ENCODE measurements at places on chromosomes 12 and 14.

- no peak for DNase-seq
These were observed 19.7 kb upstream of the FAM222A start for GRCh38 chr12:109693653-109694600.

- DNase-seq: no peak
These were observed 71.4 kb downstream of the RBM19 start for GRCh38 chr12:113894697-113895096.

DNA sequence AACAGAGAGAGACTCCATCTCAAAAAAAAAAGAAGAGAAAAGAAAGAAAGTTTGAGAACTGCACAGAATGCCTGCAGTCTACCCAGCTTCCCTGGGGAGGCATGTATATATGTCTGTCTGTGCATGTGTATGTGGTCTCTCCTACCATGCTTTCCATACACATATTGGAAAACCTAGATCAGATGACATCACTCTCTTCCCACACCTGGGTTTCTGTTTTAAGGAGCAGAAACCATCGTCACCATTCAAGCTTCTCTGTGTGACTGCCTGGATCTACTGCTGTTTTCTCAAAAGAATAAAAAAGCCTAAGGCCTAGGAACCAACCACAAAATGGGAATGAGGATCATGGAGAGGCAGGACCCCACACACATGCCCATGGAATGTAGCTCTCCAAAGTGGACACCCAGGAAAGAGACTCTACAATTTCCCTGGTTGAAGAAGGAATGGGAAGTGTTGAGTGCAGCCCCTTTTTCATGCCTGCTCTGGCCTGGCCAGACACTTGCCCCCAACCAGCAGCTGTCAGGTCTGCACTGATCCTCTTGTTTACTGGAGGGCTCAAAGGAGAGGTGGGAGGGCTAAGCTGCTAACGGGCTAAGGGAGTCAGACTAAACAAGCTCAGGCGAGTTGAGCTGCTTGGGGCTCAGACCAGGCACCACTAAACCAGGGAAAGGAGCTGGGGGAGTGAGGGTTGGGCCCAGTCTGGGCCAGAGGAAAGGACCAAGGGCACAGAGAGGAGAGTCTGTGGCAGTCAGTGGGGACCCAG lies 7.7 kb upstream of the PCK2 start:
- no peak for DNase-seq

GRCh38 chr14:77151918-77152588 lies 10.5 kb upstream of the ZDHHC22 start:
- DNase-seq: no peak

DNA sequence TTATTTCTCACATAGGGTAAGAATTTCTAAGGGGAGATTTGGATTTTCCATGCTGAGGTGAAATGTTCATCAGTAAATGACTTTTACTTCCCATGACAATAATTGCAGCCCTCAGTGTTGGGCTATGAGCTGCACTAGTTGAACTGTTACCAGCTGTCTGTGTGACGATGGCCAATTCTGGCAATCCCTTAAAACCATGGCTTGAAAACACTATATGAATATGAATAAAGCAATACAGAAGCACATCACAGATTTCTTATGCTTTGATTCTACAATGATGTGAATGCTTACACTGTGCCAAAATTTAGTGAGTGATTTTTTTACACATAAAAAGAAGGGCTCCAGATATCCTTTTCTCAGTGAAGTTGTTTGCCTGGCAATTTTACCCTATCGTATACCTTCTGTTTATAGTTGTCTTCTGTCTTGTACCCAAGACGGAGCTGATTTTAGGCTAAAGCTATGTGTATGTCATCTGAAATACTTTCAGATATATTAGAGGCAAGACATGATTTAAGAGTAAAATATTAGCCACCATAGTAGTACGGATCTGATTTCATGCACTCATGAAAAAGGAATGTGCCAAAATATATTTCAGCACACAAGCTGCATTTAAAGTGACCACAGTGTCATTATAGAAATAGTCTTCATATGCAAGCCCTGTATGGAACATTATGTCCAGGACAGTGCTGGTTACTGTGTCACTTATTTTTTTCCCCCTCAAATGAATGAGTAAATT lies 52.0 kb downstream of the SLC38A4 start:
- no peak for DNase-seq

DNA sequence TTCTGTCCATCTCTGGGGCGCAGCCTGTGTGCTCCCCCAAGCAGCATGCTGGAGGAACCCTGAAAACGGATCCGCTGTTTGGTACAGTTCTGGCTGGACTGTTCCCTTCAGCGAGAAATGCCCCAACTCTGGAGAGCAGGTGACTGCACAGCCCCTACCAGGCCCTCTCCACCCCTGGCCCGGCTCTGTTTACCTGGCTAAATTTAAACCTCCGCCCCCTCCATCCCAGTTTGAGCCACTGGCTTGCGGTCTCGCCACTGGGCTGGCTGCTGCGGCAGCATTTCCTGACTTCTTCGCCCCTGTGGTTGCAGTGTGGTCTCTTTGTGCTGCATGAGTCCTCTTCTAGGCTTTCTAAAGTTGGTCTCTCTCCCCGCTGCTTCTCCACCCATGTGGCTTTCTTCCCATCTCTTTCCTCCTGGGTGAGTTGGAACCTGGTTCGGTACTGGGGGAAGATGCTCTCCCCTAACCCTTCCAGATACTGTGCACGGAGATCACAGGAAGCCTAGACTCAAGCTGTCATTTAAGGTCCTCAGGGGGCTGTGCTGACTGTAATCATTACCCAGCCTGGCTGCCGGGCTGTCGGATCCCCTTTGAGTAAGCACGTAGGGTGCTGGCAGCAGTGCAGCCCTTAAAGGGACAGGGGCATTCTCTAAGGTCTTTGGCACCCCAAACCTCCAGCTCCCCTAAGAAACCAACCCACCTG lies 60.6 kb downstream of the FBXL14 start:
- no peak for DNase-seq

- DNase-seq: no peak
These were observed 111.2 kb downstream of the TMTC1 start for GRCh38 chr12:29672580-29672979.

DNA sequence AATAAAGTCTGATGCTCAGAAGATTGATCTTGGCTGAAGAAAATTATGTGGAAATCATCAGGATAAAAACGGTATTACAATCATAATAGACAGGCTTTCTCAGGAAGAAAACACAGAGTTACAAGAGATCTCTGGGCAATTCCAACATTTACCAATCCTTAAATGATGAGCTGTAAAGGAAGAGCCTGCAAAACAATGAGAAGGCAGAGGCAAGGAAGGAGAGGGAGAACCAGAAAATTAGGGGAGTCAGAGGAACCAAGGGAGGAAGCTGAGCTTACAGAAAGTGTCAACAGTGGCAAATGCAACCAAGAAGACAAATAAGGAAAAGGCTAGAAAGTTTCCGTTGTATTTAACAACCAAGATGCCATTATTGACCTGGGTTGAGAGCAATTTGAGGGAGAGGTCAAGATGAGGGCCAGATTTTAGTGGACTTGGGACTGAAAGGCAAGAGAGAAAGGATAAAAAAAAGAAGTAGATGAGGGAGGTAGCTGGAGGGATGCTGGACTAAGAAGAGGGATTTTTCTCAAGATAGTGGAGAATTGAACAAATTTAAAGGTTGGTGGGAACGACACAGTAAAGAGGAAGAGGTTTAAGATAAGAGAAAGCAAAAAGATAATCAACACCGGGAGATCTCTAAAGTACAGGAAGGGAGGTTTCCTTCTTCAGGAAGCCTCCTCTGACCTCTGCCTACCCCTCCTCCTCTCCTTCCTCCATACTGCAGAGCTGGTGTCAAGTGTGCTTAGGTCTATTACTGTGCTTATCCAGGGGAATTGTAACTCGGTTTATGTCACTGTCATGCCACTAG lies 116.9 kb downstream of the DUSP6 start:
- no peak for DNase-seq

DNA sequence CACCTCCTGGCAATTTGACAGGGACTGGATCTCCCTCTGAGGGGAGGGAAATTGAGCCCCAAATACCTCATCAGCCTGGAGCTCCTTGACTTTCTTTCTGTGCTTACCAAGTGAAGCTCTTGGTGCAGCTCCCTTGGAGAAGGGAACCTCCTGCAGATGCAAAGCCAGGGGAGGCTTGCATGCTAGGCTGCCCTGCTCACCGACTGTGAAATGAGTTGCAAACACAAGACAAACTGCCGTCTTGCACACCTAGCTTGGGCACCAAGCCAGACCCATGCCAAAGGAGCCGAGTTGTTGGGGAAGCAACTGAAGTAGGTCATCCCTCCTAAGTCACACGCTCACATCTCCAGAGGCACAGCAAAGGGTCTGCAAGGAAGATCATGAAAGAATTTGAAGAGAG lies 95.2 kb downstream of the GTF2A1 start:
- DNase-seq: no peak

All from WTC11 (cell line).